ENCODE measurements at places on chromosomes 6 and 20. TPM values are rescaled to one million over a fixed set of nuclear protein-coding genes. Genes with fewer than 3 reads are reported as not detected.

The SYTL3 gene
- 267 TPM for total RNA-seq

- DNase-seq: no peak
These were observed 34.7 kb upstream of the ERVFRD-1 start for GRCh38 chr6:11146117-11146826.

DNA sequence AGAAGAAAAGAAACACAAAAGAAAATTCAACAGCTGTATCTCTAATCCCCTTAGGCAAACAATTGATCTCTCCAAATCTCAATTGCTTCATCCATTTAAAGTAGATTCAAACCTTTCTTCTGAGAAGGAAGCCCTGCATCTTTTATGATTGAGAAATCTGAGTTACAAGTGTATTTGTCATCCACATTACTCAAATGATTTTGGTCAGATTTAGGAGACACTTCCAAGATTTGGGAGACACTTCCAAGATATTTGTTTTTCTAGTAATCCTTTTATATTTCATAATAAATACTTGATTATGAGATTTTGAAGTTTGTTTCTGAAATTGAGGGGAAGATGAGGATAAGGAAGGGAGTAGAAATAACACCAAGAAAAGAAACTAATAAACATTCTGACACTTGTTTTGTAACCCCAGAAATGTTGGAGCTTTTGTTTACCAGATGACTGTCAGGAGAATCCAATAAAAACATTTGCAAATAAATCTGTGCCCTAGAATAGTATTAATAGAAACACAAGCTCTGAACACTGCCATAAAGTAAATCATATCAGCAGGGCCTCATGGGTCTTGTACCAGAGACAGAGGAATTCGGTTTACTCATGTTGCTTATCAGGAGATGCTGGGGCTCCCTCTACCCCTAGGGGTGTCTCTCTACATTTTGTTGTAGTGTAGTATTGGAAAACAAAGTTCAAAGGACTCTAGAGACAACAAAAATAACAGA is 314.3 kb upstream of the NT5E start:
- no peak for DNase-seq

GRCh38 chr6:2166717-2167116 is 78.7 kb downstream of the GMDS start:
- no peak for DNase-seq

DNA sequence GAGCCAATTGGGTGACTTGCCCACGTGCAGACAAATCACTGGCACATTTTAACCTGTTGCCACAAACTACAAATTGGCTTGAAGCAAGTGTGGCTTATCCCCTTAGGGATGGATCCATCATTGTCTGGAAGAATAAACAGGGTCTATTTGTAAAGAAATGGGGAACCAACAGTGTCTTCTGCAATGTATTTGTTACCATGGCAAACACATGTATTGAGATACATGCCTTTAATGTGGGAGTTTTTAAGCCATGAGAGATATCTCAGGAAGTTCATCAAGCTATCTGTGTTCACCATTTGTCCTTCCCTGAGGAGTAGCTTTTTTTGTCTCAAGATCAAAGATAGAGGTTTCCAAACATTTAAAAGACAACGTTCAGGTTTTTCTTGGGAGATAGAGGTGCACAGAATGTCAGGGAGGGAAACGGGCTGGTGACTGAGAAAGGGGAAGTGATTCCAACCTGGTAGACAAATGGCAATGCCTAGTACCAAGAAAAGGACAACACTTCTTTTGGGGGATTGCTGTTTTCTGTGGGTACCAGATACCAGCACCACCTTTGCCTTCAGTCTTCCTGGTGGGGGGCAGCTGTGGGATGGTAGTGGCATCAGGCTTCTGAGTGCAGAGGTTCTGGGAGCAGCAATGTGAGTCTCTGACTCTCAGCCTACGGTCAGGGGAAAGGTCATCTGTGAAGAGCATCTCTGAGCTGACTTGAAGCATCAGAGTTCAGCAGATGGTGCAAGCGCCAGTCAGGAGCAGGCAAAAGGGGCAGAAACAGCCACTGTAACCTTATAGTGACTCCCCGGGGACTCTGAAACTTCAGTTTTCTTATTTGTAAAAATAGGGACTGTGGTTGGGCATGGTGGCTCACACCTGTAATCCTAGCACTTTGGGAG is 20.1 kb upstream of the BCAS1 start:
- no peak for DNase-seq

The CNR1 gene
- 0.19 TPM for total RNA-seq

- no peak for DNase-seq
These were observed 33.7 kb downstream of the ADGRF5 start for GRCh38 chr6:46888031-46888430.

The SLC35D3 gene
- total RNA-seq: not detected

DNA sequence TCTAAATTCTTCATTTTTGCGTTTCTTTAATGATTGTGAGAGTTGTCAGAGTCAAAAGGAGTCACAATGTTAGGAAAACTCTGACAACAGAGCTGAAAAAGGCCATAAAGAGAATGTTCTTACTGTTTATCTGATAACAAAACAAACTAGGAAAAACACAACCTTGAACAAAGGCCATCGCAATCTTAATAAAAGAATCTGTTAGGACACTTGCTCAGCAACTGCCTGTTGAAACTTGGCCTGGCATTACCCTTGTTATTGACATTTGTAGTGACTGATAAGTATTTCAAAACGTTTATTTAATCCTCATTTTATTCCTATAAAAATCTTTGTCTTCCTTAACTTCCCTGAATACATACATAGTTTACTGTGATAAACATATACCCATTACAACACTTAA is 15.7 kb downstream of the GSTA1 start:
- DNase-seq: no peak

DNA sequence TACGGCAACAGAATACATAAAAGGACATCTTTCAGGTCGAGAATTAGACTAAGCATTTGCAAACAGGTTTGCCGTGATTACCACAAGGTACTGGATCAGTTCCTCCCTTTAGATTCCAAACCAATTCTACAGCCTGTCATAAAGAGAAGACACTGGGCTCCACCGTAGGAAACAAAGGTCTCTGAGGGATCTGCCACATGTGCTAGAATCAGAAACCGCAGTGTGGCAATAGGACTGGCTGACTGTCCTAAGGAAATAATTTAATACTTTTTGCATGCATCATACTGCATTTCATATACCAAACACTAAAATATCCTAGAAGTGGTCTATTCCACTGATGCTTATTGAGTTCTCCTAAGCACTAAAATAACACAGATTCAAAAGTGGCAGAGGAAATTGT is 59.2 kb downstream of the POPDC3 start:
- no peak for DNase-seq

GRCh38 chr6:56616967-56617366 is 25.7 kb downstream of the DST start:
- DNase-seq: no peak

DNA sequence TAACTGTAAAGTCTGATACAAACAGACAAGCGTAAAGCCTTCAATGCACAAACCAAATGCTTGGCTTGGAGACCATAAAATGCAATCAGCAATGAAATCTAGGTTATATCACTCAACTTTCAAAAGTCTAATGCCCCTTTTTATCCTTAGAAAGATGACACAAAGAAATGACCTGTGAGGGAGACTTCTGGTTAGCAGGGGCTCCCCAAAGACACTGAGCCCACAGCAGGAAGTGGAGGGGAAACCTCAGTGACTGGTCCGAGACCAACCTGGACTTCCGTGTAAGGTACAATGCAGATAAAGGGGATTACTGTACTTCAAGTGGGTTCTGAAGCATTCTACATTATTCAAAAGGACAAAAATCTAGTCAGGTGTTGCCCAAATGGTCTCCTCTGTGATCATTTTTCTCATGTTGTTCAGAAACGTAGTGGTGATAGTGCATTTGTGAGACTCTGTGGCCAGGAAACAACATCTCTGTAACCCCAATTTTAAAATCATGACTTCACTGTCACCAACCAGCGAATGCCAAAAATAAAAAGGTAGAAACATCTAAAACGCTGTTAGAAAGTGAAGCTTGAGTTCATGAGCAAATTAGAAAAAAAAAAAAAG is 88.2 kb downstream of the HIVEP2 start:
- peak; percentile 67 for DNase-seq

The GHRH gene
- not detected for total RNA-seq

The TAAR1 gene
- not detected for total RNA-seq

GRCh38 chr6:113560908-113561307 is 296.2 kb upstream of the MARCKS start:
- DNase-seq: no peak

DNA sequence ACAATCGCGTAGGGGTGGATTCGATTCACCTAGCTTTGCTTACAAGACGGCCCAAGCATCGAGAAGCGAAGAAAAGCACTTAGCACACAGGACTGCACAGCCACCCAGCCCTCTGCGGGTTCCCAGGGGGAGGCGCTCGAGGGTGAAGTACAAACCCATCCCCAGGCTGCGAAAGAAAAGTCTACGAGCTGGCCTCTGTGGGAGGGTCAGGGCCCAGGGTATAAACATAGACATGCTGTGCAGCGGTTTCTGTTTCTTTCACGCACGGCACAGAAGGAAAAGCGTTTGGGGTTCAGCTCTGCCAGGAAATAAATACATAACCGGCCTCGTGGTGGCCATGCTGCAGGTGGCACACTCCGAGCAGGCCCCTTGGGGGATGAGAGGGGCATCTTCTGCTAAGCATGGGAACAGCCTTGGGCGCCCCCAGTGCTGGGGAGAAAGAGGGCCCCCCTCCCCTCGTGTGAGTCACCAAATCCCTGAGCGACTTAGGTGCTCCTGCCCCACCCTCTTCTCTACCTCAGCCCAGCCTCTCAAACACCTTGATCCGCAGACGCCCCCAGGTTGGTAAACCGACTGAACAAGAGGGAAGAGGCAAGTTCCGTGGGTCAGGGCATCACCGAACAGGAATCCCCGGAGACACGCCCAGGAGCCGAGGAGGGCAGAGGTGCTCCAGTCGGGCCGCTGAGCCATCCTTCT is 91.6 kb upstream of the RIPOR2 start:
- DNase-seq: peak; percentile 82

The GPSM3 gene
- total RNA-seq: 213 TPM

The RAD21L1 gene
- 1.2 TPM for total RNA-seq

- DNase-seq: no peak
These were observed 117.5 kb downstream of the RIN2 start for GRCh38 chr20:19875376-19876221.

The UBE2C gene
- 197 TPM for total RNA-seq
